ENCODE measurements at places on chromosomes 6 and 20.

DNA sequence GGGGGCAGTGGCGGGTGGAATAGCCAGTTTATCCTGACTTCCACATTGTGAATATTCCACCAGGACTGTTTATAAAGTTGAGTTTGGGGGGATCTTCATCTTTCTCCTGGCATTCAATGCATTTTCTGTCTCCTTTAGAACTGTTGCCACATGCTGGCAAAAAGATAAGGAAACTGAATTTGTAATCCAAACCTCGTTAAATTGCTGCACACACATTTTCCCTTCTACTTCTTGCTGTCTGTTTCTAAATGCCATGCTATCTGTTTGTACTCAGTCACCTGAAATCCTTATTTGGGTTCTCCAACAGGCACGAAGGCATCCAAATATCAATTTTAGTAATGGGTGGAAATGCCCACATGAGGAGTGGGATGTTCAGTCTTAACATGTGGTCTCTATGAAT, 180.2 kb upstream of the CCN2 start:
- no peak for DNase-seq

GRCh38 chr6:29759457-29759856, 36.2 kb downstream of the HLA-F start:
- DNase-seq: no peak

GRCh38 chr6:132998418-132998817, 184.0 kb downstream of the RPS12 start:
- DNase-seq: no peak

- DNase-seq: no peak
Observed at GRCh38 chr6:139337001-139337400, 37.4 kb downstream of the CITED2 start.

- no peak for DNase-seq
Observed at GRCh38 chr6:112145080-112145573, 57.7 kb downstream of the FAM229B start.

- peak; percentile 80 for DNase-seq
Observed at GRCh38 chr6:44049989-44050871, 77.0 kb downstream of the MRPL14 start.

GRCh38 chr6:159983641-159984080, 14.8 kb downstream of the IGF2R start:
- DNase-seq: no peak

DNA sequence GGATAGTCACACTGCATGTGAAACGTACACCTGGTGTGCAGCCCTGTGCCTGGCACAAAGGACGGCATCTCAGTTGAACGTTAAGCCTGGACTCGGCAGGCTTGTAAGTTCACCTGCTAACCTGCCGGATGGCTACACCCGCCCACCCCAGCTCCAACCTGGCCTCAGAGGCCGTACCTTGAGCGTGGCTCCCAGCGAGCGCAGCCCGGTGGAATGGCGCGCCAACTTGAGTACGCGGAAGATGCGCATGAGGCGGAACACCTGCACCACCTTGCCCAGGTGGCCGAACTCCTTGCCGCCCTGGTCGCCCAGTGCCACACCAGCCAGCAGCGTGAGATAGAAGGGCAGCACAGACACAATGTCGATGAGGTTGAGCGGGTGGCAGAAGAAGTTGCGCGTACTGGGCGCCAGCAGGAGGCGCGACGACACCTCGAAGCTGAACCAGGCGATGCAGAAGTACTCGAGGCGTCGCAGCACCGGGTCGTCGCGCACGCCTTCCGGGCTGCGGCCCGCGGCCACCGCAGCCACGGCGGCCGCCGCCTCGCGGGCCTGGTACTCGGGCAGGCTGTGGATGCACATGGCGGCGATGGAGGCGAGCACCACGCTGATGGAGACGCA, 3.3 kb downstream of the KCNS1 start:
- DNase-seq: peak; percentile 40

- DNase-seq: no peak
Observed at GRCh38 chr6:79111549-79111948, 33.5 kb upstream of the PHIP start.

DNA sequence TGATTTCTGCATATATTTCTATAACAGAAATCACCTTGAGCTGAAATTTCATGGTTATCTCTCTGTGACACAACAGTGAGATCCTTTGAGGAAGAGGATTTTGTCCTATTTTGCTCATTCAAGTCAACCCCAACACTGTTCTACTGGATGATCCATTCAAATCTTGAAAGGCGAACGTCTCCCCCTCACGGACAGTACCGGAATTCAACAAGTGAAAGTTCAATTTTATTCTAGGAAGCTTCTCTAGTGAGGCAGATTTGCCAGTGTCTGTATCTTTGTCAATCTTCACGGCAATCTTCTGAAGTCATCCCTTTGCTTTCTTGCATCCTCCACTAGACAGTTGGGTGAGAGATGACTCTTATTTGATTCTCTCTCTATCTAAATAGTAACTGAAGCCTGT, 91.7 kb upstream of the PDE7B start:
- peak; percentile 25 for DNase-seq

DNA sequence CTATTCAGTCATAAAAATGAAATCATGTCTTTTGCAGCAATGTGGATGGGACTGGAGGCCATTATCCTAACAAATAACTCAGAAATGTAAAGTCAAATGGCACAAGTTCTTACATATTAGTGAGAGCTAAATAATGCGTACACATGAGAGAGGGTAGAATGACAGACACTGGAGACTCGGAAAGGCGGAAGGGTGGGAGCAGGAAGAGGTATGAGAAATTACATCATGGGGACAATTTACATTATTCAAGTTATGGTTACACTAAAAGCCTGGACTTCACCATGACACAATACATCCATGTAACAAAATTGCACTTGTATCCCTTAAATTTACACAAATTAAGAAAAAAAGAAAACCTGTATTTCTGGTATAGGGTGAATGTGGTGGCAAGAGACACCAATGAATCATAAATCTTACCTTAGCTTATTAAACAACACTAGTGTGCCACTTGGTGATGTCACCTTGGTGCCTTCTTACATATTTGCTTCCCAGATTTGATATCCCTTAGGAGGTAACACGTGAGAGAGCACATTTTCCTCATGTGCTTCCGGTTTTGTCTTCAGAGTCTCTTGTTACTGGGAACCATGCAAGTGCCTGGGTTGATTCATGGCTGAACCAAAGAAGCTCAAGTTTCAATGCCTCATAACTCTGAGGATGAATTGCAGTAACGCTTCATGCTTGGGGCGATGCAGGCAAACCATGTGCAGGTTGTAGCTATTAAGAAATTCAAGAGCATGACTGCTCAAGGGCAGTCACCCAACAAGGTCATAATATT, 84.6 kb downstream of the DCDC2 start:
- DNase-seq: no peak

DNA sequence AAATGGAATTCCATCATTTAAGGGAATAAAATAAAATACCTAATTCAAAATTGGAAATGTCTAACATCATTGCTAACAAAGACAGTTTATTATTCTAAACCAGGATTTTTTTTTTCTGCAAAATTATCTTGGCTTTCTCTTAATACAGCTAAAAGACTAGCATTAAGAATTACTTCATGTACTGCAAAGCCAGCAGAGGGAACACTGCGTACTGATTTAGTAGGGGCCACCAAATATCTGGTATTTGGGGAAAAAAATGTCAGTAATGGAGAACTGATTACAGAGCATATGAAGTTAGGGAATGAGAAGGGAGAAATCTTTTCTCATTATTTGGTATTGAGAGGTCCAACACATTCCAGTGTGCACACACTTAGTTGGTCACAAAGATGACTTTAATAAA, 3.2 kb upstream of the SOX4 start:
- no peak for DNase-seq

DNA sequence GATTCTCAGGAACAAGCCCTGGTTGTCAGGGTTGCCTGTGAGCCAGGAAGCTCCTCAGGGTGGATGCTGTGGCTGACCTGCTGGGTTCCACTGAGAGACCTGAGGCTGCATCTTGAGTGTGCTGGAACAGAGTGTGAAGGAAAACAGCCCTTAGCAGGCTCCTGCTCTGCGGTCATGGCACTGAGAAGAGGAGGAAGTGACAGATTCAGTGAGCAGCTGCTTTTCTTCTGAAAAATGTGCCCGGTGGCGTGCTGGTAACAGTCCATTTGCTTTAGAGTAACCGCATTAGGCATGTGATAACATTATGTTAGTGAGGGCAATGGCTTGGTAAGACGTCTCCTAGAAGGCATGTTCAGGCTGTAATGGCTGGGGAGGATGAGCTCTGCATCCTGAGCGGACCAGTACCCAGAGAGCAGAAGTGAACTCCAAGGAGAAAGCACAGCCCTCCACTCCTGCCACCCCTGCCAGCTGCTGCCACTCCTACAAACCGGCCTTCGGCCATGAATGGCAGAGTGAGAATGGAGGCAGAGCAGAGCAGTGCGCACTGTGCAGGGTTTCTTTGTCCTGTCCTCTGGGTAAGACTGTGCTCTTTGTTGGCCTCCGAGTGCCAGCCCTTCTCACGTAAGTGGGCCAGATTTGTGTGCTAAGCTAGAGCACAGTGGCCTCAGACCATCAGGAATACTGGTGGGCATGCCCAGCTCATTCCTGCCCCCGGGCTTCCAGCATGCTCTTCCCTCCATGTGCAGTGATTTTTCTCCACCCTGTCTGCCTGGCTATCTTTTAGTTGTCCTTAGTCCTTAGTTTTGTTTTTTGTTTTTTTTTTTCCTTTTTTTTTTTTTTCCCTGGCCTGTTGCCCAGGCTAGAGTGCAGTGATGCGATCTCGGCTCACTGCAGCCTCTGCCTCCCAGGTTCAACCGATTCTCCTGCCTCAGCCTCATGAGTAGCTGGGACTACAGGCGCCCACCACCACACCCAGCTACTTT, 98.1 kb upstream of the VSTM2L start:
- no peak for DNase-seq

GRCh38 chr20:10949930-10950783, 276.4 kb upstream of the JAG1 start:
- no peak for DNase-seq

- DNase-seq: no peak
Observed at GRCh38 chr6:84681693-84682326, 82.6 kb downstream of the TBX18 start.

- DNase-seq: no peak
Observed at GRCh38 chr20:39875492-39876110, 813.4 kb downstream of the MAFB start.

DNA sequence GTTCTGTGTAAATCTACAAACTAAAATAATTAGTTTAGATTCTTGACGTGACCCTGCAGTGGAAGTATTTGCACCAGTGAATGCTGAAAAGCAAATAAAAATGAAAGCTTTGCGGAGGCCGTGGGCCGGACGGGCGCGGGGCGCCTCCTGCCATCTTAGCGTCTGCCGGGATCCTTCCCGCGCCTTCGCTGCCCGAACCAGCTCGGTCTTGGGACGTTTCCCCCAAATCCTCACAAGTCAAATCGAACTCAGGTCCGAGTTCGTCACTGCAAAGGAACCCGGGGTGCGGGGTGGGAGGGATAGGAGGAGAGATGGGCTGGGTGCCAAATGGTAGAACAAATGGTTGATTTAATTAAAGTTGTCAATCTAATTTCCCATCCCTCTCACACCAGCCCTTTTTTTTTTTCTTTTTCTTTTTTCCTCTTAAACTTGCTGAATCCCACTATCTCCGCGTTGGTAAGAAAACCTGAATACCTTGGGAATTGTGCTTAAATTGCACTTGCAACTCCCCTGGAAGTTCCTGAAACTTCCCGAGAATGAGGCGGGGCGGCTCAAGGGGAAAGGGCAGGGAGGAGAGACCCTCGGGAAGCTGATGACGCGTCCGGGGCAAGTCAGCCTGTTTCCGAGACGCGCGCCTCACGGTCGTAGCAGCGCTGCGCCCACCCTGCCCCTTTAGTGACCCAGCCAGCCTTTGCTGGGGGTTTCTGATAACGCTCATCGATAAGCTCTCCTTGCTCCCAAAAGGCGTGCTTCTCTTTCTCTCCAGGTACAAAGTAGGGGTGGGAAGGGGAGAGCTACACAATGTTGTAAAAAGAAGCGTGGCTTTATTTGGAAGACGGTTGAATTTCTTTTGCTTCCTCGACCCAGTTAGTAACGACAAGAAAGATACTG, 1.8 kb downstream of the GJA1 start:
- DNase-seq: peak; percentile 77

- no peak for DNase-seq
Observed at GRCh38 chr6:158356586-158357546, 44.6 kb downstream of the TULP4 start.

DNA sequence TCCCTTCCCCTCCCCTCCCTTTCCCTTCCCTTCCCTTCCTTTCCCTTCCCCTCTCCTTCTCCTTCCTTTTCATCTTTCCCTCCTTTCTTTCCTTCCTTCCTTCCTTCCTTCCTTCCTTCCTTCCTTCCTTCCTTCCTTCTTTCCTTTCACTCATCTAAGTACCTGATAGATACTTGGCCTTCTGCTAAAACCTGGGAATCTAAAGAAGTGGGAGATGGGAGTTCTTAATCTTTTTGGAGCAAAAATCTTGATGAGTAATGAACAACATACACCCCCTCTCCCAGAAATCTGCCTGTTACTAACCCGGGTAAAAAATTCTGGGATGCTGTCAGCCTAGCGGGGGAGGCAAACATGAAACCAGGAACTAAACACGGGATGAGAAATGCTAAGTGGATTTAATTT, 100.7 kb downstream of the VEGFA start:
- DNase-seq: peak; percentile 72

- no peak for DNase-seq
Observed at GRCh38 chr20:1945660-1946059, 48.2 kb downstream of the PDYN start.
